ENCODE measurements at places on chromosomes 12 and 14.

GRCh38 chr12:42725809-42726208 lies 136.3 kb upstream of the PRICKLE1 start:
- DNase-seq = no peak

DNA sequence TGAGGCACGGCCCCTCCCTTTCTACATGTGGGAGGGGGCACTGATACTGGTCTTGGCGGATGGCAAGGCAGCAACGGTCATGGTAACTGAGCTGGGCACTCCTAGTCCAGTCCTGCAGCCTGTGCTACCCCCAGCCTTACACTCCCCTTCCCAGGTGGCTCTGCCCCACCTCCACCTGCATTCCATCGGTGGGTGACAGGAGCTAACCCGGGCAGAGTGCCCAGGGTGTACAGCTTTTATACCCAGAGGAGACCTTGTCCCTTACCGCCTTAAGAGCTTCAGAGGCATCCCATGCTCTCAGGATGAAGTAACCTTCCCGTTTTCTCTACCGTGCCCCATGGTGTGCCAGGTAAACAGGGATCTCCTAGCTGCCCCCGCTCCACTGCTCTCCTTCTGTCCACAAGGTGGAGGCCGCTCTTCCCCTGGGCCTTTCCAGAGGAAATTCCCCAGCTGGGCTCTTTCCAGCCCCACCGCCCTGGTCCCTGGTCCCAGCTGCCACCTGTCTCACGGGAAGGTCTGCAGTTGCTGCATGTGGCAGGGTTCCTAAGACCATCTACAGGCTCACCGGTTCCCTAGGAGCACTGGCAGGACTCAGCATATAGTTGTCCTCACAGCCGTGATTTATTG lies 20.5 kb downstream of the BRI3BP start:
- DNase-seq = no peak

- DNase-seq = no peak
These were observed 4.0 kb upstream of the OR6S1 start for GRCh38 chr14:20645481-20645880.

DNA sequence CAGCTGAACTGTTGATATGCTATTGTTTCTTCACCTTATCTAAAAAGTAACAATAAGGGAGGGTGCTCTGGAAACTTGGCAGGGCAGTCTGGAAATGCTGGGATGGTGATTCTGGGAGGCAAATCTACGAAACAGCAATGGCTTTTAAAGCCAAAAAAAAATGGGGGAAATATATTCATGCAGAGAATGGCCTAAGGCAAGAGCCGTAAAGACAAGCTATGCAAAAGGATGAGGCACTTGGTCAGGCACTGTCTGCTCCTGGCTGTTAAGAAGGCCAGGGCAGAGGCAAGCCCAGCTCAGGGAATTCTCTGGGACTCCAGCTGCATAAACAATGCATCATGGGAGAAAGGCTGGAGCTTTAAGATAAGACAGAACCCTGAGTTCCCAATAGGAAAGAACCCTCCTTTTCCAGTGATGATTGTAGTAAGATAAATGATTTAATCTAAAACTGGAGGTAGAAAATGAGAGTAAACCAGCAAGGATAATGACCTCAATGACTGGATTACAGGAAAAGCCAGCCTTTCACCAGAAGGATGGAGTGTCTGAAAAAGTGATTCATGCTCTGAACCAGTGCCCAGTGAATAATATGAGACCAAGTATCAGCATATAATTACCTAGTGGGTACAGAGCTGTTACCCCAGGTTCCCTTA lies 46.0 kb downstream of the ITPR2 start:
- no peak for DNase-seq

- no peak for DNase-seq
These were observed 52.1 kb downstream of the DRAM1 start for GRCh38 chr12:101929365-101930041.

DNA sequence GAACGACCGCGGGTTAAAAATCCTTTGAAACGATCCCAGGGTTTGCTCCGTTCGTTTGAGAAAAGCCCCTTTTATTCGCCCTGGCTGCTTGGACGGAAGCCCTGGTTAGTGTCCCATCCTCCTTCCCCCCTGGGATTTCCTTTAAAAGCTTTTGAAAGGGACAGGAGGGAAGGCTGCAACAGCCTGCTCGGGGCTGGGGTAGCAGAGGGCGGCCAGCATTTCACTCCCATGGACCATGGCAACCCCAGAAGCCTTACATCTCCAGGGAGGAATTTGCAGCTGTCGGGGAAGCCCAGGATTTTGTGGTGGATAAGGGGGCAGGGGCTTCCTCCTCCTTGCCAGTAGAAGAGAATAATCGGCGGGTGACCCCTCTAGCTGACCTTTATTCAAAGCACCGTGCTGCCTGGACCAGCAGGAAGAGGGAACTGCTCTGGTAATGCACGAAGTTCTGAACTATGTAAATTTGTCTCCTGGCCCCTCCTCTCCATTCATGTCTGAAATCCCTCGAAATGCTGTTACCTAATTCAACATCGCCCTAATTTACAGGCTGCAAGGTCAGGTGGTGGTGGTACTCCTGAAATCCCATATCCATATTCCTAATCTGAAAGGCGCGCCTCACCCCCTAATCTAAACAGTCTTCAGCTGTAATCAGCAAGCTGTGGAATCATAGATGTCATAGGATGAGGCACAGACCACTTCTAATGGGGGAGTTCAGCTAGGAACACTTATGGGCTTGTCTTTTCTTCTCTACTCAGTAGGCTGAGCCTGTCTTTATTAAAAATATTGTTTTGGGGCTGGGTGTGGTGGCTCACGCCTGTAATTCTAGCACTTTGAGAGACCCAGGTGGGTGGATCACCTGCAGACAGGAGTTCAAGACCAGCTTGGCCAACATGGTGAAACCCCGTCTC lies 1.0 kb upstream of the CLIP1 start:
- DNase-seq = no peak

DNA sequence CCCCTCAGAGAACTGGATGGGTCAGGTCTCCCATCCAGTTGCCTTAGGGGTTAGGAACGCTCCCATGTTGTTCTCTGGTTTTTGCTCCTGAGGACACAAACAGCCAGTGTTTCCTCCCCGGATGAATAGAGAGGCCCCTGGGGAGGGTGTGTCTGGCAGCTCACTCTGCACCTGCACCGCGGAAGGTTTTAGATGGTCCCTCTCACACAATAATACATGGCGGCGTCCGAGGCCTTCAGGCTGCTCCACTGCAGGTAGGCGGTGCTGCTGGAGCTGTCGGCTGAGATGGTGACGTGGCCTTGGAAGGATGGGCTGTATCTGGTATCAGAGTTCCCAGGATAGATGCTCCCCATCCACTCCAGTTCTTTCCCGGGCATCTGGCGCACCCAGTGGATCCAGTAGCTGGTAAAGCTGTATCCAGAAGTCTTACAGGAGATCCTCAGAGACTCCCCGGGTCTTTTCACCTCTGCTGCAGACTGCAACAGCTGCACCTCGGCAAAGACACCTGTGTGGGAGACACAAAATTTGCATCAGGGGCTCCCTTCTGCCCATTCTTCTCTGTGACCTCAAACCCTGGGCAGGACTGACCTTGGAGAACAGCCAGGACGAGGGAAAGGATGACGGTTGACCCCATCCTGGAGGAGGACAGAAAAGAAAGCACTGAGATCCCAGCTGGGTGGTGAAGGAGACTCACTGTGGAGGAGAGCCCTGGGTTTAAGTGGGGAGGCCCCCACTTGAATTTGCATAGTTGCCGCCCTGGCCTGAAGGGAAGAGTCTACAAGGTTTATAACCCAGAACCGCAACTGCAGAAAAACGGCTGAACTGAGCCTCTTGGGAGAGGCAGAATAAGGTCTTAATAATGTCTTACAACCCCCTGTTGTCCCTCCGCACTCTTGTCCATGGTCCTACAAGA lies 1324.8 kb downstream of the TMEM121 start:
- DNase-seq = no peak

DNA sequence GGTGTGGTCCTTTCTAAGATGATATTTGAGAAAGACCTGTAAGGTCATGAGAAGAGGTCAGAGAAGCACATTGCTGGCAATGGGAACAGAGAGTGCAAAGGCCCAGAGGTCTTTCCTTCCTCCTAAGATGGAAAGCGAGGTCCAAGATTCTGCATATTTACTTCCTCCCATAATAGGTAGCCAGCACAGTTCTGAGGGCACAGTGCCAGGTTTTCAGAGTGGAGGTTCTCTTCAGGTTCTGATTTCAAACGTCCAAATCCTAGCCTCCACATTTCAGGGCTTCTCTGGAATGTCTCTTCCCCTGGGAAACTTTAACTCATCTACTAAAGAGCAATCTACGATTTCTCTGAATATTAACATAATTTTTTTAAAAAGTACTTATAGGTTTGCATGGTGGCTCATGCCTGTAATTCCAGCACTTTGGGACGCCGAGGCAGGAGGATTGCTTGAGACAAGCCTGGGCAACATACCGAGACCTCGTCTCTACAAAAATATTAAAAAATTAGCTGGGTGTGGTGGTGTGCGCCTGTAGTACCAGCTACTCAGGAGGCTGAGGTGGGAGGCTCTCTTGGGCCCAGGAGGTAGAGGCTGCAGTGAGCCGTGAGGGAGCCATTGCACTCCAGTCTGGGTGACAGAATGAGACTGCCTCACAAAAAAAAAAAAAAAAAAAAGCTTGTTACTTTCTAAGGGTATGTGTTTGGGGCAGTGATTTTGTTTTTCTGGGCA lies 526 bp upstream of the MRPL42 start:
- no peak for DNase-seq

GRCh38 chr14:64089920-64090319 lies 204.3 kb downstream of the ESR2 start:
- DNase-seq = no peak

DNA sequence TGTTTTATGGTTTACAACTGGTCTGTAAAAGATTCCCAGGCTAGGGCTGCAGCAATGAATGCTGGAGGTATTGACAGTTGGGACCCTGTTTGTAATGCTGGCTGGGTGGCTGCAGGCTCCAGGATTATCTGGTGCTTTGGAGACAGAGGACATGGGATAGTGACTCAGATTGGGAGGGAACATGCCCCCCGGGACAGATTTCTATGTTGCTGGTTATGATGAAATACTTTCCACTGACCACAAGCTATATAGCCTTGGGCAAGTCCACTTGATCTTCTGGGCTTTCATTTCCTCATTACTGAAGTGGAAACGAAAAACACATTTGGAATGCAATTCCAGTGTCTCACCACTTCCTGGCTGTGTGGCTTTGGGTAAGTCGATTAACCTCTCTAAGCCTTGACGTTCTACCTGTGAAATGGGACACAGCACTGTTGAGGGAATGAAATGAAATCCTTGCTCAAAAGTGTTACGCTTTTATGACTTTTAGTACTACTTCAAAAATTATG lies 6.3 kb upstream of the TPCN1 start:
- DNase-seq = no peak

DNA sequence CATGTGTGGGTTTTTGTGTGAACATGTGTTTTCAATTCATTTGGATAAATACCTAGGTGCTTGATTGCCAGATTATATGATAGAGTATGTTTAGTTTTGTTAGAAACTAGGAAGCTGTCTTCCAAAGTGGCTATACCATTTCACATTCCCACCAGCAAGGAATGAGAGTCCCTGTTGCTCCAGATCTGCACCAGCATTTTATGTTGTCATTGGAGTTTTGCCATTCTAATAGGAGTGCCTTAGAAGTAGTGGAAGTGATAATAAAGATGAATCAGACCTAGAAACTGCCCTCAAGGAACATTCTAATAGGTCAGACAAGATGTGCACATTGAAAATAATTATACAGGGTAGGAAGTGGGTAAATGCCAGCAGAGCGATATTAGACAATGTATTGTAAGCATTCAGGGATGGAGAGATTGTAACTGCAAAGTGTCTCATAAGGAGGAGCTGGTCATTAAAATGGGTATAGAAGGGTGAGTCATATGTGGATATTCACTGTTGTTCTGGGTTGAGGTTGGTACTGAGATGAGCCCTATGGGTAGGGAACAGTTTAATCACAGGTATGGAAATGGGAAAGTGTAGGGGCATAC lies 71.4 kb downstream of the MNAT1 start:
- DNase-seq = no peak

- DNase-seq = no peak
These were observed 1.7 kb downstream of the TPCN1 start for GRCh38 chr12:113222730-113223531.

- DNase-seq = no peak
These were observed 156.6 kb downstream of the GCH1 start for GRCh38 chr14:54746019-54746418.

DNA sequence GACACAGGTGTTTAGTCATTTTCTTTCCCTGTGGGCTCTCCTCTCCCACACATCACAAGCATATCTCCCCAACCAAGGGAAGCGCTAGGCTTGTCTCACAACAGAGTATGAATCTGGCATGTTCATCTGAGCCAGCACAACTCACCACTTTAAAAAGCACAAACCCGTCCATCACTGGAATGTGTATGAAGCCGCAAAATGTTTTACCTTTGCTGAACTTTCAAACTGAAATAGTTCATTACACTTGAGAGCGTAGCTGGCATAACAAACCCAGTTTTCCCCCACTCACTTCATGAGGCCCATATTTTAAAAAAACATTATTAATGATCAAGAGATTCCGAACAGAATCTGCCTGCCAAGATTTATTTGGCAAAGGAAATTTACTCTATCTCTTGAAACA lies 15.8 kb downstream of the NID2 start:
- no peak for DNase-seq

DNA sequence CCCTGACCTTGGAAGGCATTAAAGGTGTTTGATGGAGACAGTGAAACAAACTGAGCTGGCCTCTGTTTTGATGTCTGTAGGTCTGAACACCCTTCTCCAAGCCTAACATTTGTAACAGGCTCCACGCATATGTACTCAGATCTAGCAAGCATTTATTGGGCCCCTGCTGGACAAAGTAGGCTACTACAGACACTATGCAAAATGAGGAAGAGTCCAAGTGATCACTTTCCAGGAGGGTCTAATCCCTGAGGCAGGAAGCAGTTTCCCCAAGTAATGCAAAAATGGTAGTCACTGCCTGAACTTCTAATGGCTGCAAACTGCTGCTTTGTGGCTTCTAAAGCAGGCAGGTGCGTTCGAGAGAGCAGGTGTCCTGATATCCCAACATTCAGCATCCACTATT lies 405.8 kb downstream of the MED13L start:
- no peak for DNase-seq

- no peak for DNase-seq
These were observed 69.7 kb downstream of the SLC24A4 start for GRCh38 chr14:92392711-92393110.

GRCh38 chr14:101961746-101962502 lies 2.4 kb upstream of the DYNC1H1 start:
- no peak for DNase-seq

DNA sequence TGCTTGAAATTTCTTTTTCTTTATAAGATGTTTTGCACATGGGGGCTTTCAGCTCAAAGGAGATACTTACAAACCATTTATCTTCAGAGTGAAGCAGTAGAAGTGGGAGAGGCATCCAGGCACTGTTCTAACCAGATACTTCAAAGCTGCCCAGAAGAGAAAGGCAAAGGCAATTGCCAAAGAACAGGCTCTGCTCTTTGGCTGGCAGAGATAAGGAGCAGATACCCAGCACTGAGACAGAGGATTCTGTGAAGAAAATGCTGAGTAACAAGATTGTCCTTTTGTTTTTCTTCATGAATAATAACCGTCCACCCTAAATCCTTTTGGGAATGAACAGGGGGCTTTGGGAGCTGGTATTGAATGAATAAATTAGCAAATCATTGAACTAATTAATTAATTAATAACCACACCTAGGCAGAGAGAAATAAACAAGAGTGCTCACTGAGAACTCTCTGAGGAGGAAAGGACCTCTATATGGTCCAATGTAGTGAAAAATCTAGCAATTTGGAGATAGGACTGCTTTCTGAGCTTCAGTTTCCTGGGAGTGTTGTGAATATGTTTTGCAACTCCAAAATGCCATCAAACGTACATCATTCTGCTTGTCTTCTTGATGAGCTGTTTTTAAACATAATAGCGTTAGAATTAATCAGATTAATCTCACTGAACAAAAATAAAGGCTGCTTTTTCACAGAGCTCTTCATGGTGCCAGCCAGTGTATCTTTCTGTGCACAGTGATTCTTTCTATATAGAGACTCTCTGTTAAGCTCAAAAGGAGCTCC lies 192.8 kb upstream of the AMIGO2 start:
- DNase-seq = no peak

All from activated naive CD4-positive, alpha-beta T cell (primary cell).